Heart left ventricle (tissue), 16 donors: ENCODE measurements at places on chromosomes 2 and 18. TPM values are rescaled to one million over a fixed set of nuclear protein-coding genes. Genes with fewer than 3 reads are reported as not detected.

DNA sequence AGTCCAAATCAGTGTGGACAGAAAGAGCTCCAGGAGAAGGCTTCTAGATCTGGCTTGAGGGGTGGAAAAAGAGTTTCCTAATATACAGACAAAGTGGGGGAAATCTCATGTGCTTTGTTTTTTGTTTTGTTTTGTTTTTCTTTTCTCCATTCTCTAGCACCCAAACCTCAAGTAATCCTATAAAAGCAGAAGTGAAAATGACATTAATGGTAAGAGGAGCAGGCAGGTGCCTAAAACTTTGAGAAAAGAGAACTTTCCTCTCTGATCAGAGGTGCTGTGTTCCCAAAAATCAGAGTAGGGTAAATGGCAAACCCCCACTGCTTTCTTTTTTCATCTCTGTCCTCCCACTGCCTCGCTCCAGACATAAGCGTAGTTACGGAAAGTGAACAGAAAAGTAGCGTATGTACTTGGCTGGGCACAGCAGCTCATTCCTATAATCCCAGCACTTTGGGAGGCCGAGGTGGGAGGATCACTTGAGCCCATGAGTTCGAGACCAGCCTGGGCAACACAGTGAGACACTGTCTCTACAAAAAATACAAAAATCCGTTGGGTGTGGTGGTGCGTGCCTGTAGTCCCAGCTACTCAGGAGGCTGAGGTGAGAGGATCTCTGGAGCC, 77.8 kb downstream of the FAM161A start:
- DNase-seq, result no peak
- H3K36me3 ChIP-seq, result no peaks in the 10 kb centered on the region
- no peaks in the 10 kb centered on the region for H3K4me1 ChIP-seq
- no peak overlapping the region for H3K4me3 ChIP-seq
- H3K27ac ChIP-seq, result no peak overlapping the region

DNA sequence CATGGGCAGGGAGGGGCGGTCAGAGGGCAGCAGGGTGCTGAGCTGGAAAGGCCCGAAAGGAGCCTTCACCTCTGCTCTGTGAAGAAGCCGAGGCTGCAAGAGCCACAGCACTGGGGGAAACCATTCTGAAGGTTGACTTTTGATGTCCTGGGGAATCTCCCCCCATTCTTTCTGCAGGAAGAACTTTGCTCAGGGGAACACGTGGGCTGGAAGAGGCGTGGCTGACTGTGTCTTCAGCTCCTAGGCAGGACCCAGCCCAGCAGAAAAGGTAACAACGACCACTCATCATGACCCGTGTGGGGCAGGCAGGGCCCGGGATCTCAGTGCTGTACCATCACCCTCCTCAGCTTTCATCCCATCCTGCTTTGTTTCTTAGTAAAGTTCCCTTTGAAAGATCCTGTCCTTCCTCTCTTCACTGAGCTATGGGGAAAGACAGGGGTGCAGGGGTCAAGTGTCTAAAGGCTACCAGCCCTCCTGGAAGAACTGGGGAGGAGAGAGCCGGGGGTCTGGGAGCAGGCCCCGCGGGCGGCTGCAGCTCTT, 312.7 kb downstream of the CELF4 start:
- H3K36me3 ChIP-seq, result no peaks in the 10 kb centered on the region
- peaks cover 4% of the 10 kb centered on the region for H3K4me1 ChIP-seq
- peaks cover 62% of the 10 kb centered on the region for H3K27me3 ChIP-seq
- H3K27ac ChIP-seq, result no peak overlapping the region

- peaks cover 9% of the 10 kb centered on the region for H3K4me1 ChIP-seq
- H3K27ac ChIP-seq, result no peak overlapping the region
- H3K36me3 ChIP-seq, result no peaks in the 10 kb centered on the region
- H3K4me3 ChIP-seq, result no peak overlapping the region
These were observed 21.3 kb upstream of the CDC42EP3 start for GRCh38 chr2:37692711-37693110.

- no peaks in the 10 kb centered on the region for H3K4me1 ChIP-seq
These were observed 232.4 kb downstream of the MTX2 start for GRCh38 chr2:176501617-176502016.

Gene SNED1
- 4.8 TPM for total RNA-seq

Gene FSIP2
- total RNA-seq, result 0.23 TPM

Gene CNNM3
- 17.7 TPM for total RNA-seq

Gene CDH2
- total RNA-seq, result 468 TPM
